Immature natural killer cell (primary cell): ENCODE measurements at places on chromosomes 5 and 9. TPM values are rescaled to one million over a fixed set of nuclear protein-coding genes. Genes with fewer than 3 reads are reported as not detected.

DRD1 gene
- not detected for polyA plus RNA-seq

- H3K27ac ChIP-seq: no peak overlapping the region
- H3K4me3 ChIP-seq: no peak overlapping the region
- H3K27me3 ChIP-seq: peaks cover 7% of the 10 kb centered on the region
- H3K36me3 ChIP-seq: peaks cover 23% of the 10 kb centered on the region
Observed at GRCh38 chr9:98097836-98098235, 21.2 kb downstream of the TRIM14 start.

CCDC192 gene
- polyA plus RNA-seq: not detected

DNA sequence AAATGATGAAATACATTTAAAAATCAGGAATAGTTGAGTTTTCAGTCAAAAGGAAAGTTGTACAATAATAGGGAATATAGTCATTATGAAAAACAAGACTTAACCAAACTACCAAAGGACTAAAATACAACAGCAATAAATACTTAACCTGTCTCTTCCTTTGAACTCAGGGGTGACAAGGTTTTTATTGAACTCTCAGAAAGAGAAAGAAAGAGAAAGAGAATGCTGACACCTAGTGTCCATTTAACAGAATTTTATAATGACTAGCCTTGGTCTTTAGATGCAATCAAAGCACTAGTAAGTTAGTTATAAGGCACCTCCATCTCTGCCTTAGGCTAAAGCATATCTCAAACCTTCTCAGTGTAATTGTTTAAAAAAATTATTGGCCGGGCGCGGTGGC is 47.5 kb downstream of the UIMC1 start:
- H3K4me3 ChIP-seq: no peak overlapping the region
- DNase-seq: peak; percentile 43
- peaks cover 1% of the 10 kb centered on the region for H3K4me1 ChIP-seq
- no peak overlapping the region for H3K27ac ChIP-seq

DNA sequence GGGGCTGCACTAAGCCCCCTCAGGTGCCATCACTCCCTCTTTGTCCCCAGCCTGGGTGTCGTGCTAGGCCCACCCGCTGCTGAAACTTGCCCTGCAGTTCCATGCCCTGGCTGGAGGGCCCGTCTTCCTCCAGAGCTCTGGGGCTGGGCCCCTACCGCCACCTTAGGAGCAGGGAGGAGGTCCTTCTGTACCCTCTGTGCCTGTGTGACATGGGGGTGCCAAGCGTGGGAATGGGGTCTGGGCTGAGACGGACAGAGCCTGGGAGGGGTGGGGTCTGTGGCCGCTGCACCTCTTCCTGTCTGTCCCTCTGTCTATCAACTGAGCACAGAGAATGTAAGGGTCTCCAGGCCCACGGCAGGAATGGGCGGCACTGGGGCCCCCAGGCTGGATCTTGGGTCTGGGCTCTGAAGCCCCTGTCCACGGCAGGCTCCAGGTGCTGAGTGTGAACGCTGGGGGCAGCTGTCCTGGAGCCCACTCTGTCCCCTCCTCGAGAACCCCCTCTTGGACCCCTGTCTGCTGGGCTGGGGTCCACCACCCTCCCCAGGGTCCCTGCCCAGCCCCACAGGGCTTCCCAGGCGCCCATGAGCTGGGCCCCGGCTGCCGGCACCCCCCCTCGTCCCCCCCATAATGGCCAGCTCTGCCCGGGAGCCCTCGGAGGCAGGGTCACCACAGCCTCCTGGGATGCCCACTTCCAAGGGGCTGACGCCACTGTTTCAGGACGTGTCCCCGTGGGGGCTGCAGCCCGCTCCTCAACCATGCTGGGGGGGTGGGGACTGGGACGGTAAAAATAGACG is 15.8 kb upstream of the NRARP start:
- no peak overlapping the region for H3K27ac ChIP-seq
- H3K4me1 ChIP-seq: peaks cover 6% of the 10 kb centered on the region
- H3K36me3 ChIP-seq: no peaks in the 10 kb centered on the region
- DNase-seq: no peak
- H3K4me3 ChIP-seq: no peak overlapping the region

DNA sequence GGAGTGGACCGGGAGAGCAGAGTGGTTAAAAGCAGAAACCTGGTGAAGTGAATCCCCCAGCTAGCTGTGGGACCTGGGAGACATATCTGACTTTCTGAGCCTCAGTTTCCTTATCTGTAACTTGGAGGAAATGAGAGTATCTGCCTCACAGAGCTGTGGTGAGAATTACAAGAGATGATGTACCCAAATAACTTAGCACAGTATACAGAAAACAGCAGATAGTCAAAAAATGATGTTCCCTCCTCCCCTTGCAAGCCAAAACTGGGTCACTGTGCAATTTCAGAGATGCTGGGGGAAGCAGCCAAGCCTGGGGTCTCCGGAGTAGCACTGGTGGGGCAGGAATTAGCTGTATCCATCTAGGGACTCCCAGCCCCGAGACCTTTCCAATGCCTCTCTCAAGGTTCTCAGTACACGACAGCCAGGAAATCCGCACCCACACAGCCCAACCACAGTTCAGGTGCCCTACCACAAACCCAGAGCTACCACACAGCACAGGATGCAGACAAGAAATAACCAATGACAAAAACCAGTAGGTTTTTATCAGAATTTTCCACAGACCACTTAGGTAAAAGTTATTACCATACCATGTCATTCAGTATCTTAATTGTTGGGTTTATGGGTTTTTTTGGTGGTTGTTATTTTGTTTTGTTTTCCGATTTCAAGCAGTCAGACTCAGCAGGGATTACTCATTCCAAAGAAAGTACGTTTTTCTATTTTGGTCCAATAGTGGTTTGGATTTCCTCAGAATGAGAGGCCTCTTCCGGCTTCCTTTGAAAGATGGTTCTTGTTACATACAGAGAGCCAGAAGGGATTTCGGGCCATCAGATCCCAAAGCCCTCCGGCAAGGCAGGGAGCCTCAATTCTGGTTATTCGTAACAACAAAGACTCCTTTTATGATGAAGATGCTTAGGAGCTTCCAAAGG is 4.9 kb upstream of the HRH2 start:
- peaks cover 21% of the 10 kb centered on the region for H3K27me3 ChIP-seq
- no peaks in the 10 kb centered on the region for H3K36me3 ChIP-seq
- peak; percentile 37 for DNase-seq
- H3K27ac ChIP-seq: no peak overlapping the region
- H3K4me1 ChIP-seq: peaks cover 48% of the 10 kb centered on the region

GRCh38 chr9:127809540-127810377 is 7.1 kb downstream of the FPGS start:
- no peaks in the 10 kb centered on the region for H3K36me3 ChIP-seq
- DNase-seq: no peak
- H3K27ac ChIP-seq: no peak overlapping the region
- H3K4me1 ChIP-seq: peaks cover 8% of the 10 kb centered on the region
- no peak overlapping the region for H3K4me3 ChIP-seq

SVEP1 gene
- polyA plus RNA-seq: not detected

- H3K27ac ChIP-seq: no peak overlapping the region
- no peak overlapping the region for H3K4me3 ChIP-seq
- H3K36me3 ChIP-seq: no peaks in the 10 kb centered on the region
Observed at GRCh38 chr9:107548298-107549142, 59.0 kb upstream of the KLF4 start.

GRCh38 chr9:95250462-95251221 is 66.9 kb downstream of the FANCC start:
- DNase-seq: no peak
- no peak overlapping the region for H3K4me3 ChIP-seq
- no peaks in the 10 kb centered on the region for H3K4me1 ChIP-seq
- no peaks in the 10 kb centered on the region for H3K27me3 ChIP-seq
- no peak overlapping the region for H3K27ac ChIP-seq

SLC36A2 gene
- polyA plus RNA-seq: not detected

DNA sequence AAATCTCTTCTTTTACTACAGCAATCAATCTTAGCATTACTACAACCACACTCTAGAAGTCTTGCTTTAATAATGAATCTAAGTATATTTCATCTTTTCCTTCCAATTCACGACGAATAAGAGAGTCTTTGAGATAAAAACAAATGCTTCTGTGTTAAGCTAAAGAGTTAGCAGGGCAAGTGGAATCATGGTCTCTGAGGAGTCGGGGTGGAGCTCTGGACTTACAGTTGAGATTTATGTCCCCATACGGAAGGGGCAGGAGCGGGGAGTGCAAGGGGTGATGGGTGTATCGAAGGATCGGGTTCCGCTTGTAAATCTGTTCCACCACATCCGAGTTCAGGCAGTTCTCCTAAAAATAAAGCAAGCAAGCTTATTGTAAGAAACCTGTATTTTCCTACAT is 59.0 kb upstream of the RETREG1 start:
- no peak overlapping the region for H3K27ac ChIP-seq
- H3K4me3 ChIP-seq: no peak overlapping the region
- no peaks in the 10 kb centered on the region for H3K36me3 ChIP-seq
- no peaks in the 10 kb centered on the region for H3K4me1 ChIP-seq
- peaks cover 3% of the 10 kb centered on the region for H3K27me3 ChIP-seq

GRCh38 chr5:124652514-124652819 is 94.0 kb downstream of the ZNF608 start:
- peaks cover 46% of the 10 kb centered on the region for H3K4me1 ChIP-seq
- DNase-seq: no peak
- no peak overlapping the region for H3K27ac ChIP-seq
- H3K27me3 ChIP-seq: peaks cover 18% of the 10 kb centered on the region
- no peaks in the 10 kb centered on the region for H3K36me3 ChIP-seq
- no peak overlapping the region for H3K4me3 ChIP-seq

HEMGN gene
- polyA plus RNA-seq: 0.97 TPM

- no peak for DNase-seq
Observed at GRCh38 chr5:57983426-57983825, 476.5 kb downstream of the PLK2 start.

DNA sequence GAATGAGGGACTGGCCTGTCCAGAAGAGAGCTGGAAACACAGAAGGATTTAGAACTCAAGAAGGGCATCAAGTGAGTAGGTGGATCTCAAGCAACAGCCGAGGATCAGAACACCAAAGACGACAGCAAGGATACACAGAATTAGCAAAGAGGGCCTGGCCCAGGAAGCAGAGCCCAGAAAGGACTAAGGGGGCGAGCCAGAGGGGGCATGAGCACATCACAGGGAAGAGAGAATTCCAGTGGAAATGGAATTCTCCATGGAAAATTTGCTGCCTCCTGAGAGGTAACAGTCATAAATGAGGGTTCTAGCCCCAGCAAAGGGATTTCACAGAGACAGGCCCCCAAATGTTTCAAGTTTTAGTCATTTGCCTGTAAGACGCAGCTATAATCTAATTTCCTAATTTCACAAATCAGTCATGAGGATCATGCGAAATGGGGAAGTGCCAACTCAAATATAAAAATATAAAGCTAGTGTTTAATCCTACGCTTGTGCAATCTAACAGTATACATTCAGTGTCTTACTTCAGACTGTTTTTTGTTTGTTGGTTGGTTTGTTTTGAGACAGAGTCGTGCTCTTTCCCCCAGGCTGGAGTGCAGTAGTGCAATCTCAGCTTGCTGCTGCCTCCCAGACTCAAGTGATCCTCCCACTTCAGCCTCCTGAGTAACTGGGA is 46.7 kb downstream of the FNBP1 start:
- H3K4me1 ChIP-seq: peaks cover 79% of the 10 kb centered on the region
- no peaks in the 10 kb centered on the region for H3K36me3 ChIP-seq
- no peak for DNase-seq
- H3K27ac ChIP-seq: peak overlapping the region; percentile 86
- H3K4me3 ChIP-seq: peak overlapping the region; percentile 29

DNA sequence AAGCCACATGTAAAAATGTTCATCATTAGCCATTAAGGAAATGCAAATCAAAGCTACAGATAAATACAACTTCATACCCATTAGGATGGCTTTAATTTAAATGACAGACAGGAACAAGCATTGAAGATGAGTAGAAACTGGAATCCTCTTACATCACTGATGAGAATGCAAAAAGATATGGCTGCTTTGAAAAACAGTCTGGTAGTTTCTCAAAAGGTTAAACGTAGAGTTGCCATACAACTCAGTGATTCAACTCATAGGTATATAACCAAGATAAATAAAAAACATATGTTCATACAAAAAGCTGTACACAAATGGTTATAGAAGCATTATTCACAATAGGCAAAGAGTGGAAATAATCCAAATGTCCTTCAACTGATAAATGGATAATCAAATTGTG is 228.8 kb upstream of the ZNF462 start:
- peaks cover 11% of the 10 kb centered on the region for H3K27me3 ChIP-seq
- peaks cover 12% of the 10 kb centered on the region for H3K4me1 ChIP-seq

DNA sequence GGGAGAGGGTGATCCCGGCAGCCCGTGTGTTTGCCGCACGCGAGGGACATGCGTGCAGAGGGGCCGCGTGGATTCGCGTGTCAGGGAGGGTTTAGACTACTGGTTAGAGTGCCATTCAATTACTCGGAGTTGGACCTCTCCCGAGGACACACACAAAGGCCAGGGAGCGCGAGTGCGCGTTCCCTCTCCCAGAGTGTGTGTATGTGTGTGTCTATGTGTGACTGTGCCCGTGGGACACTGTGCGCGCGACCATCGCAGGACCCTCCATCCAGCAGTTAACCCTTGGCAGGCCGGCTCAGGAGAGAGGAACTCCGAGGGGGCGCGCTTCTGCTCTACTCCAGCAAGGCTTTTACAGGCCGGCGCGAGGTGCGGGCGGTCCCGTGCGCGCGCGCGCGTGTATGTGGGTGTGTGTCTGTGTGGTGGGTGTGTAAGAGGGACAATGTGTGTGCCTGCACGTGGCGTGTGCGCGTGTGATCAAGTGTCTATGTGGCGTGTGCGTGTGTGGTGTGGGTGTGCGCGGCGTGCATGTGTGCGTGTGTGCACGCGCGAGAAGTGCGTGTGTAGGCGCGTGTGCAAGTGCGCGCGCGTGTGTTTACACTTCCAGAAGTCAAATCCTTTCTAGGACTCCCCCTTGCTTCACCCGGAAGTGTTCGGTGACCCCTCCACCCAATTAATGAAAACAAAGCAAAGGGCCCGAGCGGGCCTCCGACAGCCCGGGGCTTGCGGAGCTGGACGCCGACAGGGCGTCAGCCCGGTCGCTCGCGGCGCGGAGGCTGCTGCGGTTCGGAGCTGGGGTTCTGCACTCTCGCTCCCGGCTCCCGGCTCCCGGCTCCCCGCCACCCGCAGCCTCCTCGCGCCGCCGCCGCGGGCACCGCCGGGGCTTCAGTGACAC is 75.3 kb upstream of the TBCA start:
- H3K4me1 ChIP-seq: peaks cover 23% of the 10 kb centered on the region
- peak overlapping the region; percentile 75 for H3K4me3 ChIP-seq
- peak overlapping the region; percentile 49 for H3K27ac ChIP-seq
- H3K36me3 ChIP-seq: peaks cover 3% of the 10 kb centered on the region
- H3K27me3 ChIP-seq: peaks cover 35% of the 10 kb centered on the region
